ENCODE measurements at places on chromosomes 2 and 18.

DNA sequence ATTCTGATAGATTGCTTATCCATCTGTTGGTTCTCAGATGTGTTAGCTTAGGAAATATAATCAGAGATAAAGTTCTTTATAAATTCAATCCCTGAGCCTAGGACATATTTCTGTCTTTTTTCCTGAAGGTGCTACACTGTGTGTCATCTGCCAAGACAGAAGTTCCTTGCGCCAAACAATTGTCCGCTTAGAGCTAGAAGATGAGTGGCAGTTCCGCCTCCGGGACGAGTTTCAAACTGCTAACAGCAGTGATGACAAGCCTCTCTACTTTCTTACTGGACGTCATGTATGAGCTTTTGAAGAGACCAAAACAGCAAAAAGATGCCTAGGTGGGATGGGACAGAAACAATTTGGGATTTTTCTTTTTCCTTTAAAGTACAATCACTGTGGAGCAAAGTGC is 78.0 kb downstream of the ESCO1 start:
- no peak for DNase-seq

GRCh38 chr2:194867328-194867727 is 789.7 kb upstream of the SLC39A10 start:
- DNase-seq: no peak

DNA sequence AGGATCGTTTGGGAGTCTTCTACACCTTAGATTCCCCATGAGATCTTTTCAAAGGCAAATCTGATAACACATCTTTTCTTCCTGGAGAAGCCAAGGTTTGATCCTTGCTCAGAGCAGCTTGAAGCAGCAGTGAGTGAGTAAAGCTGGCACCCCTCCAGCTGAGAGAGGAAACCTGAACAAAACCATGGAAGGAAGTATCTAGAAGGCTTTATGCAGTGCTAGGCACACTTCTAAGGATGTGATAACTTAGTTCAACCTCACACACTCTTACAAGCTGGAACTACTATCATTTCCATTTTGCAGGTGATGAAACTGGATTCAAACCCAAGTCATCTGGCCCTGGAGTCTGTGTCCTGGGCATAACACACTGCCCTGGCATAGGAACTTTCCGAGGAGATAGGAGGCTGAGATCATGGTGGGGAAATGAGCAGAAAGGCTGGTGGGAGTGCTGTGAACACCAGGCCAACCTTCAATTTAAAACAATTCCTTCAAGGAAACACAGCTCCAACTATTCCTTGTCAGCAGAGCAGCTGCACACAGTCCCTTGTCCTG is 71.2 kb downstream of the CTAGE1 start:
- no peak for DNase-seq

- no peak for DNase-seq
These were observed 1674.8 kb upstream of the TMEFF2 start for GRCh38 chr2:193869564-193869963.

DNA sequence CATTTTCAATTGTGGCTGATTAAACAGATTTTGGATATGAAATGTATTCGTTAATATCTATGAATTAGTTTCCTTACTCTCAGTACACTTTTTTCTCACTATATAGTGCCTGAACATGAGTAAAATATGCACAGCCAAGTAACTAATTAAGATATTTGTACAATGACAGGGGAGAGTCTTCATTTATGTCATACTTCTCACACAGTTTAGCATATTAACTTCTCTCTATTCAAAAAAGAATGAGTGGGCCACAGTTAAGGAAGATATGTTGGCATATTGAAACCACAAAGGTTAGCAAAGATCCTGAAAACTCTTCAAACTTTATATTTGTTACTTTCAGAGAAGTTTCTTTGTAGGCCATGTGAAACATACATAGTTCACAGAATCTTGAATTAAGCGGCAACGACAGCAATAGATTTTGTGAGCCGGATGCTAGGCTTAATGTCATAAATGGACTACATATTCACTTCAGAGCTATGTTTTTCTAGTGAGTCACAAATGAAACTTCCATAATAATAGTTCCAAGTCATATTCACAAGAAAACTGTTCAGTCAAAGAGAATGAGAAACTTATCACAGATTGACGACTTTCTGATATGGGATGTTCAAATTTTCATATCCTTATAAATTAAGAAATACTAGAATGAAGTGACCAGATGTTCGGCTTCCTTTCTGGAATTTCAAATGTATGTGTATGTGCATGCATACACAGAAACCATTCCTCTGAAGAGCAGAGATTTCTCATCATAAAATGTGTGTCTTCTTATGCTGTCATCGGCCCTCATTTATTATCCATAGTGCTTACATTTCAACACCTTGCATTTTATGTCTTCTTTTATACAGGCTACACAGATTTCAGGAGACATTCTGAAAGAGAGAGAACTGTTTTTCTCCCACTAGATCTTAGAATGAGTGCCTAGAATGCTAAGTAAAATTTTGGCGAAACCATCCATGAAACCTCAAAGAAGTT is 584.0 kb downstream of the SATB2 start:
- DNase-seq: no peak

GRCh38 chr18:23238152-23238531 is 102.9 kb downstream of the CABLES1 start:
- no peak for DNase-seq

GRCh38 chr2:104769096-104769495 is 84.8 kb upstream of the POU3F3 start:
- DNase-seq: no peak

- no peak for DNase-seq
These were observed 532.4 kb downstream of the ZNF804A start for GRCh38 chr2:185130685-185131084.

Measured in stimulated activated CD4-positive, alpha-beta T cell treated with anti-CD3 and anti-CD28 coated beads, TNF-alpha, amount 100 ng/mL, for 24 hours (primary cell).